ENCODE measurements at places on chromosomes 4 and X.

DNA sequence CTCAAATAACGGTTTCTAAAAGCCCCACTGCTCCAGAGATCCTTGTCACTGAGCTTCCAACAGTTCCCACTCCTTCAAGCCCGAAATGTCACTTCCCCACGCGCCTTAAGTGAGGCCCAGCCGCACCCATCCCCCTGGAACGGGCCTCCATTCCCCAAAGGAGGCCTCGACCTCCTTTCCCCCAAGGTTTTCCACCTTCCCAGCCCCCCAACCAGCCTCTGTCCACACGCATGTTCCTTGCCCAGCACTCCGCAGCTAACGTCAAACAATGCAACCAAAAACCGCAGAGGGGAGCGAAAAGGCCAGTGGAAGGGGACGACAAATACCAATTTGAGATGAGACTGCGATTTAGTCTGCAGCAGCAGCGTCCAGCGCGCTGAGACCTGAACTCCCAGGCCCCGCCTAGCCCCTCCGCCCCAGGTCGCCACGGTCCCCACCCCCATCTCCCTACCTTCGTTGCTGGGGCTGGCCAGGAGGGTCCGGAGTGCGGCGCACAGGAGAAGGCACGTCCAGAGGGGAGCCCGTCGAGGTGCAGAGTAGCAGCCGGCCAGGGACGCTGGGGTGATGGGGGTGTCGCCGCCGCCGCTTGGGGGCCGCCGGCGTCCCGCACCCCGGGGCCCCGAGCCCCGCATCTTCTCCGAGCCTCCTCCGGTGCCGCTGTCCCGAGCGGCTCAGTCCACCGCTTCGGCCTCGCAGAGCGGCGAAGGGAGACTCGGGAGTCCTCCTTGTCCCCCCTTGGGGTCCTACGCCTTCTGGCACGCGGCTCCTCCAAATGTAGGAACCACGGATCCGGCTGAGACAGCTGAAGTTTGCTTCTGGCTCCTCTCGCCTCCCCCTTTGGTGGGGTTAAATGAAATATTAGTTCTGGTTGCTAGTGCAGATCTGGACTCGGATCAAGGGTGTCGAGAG, 924 bp downstream of the EPHA5 start:
- DNase-seq = no peak

DNA sequence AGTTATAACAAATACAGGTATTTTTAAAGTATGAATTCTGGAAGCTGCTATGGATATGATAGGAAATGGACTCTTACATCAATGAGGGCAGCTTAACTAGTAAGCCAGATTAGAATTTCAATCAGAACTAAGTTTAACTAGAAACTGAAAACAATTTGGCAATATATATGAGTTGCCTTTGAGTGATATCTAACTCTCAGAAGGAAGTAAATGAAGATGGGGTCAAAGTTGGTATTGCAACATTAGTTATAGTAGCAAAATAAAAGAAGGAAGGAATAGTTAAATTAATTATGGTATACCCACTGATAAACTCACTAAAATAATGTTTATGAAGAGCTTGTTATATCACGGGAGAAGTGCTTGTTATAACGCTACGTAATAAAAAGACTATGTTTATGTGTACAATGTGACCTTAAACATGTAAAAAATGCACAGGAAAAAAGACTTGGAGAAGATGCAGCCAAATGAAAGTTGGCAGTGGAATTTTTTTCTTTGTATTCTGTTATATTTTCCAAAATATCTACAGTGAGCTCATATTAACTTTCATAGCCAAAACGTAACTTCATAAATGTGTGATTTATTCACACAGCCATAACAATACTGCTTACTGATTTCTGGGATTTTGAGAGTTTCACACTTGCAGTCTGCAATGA, 34.5 kb downstream of the PHKA2 start:
- DNase-seq = no peak

DNA sequence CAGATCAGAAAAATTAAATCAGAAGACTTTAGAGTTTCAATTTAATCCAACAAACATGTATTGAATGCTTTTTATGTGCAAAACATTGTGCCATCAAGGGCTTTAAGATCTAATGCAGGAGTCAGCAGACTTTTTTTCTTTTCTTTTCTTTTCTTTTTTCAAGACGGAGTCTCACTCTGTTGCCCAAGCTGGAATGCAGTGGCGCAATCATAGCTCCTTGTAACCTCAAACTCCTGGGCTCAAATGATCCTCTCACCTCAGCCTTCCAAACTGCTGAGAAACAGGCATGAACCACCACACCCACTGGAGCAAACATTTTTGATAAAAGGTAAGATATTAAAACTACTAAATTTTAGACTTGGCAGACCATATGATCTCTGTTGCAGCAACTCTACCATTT, 24.6 kb upstream of the LRBA start:
- no peak for DNase-seq

DNA sequence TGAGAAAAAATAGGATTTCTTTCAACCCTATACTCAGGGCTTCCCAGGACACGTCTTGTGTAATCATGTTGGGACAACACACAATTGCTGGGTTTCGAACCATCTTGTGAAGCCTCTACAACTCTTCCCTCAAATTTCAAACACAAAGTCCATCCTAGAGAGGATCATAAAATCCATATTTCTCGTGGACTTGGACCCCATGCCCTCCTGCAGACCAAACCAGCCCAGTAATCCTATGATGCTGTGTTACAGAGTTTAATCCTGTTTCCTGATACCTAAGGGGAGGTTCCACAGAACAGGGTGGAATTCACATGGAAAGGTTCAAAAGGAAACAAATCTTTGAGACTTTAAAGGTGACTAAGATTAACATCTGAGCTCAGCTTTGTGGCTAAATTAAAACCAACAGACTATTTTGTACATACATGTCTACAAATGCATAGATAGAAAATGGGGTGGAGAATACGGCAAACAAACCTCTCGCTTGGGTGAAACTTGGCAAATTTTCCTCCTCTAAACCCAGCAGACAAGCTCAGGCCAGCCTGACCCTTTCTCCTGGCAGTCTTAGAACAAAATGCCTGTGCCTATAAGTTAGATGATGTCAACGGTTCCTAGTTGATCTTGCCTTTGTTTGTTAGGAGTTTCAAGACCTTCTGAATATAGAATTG, 38.1 kb downstream of the EGFL6 start:
- no peak for DNase-seq

GRCh38 chr4:25504932-25505636, 128.0 kb downstream of the ANAPC4 start:
- no peak for DNase-seq

GRCh38 chr4:124594945-124595344, 117.6 kb downstream of the ANKRD50 start:
- no peak for DNase-seq

- no peak for DNase-seq
Observed at GRCh38 chr4:183445097-183445428, 627 bp downstream of the CDKN2AIP start.

DNA sequence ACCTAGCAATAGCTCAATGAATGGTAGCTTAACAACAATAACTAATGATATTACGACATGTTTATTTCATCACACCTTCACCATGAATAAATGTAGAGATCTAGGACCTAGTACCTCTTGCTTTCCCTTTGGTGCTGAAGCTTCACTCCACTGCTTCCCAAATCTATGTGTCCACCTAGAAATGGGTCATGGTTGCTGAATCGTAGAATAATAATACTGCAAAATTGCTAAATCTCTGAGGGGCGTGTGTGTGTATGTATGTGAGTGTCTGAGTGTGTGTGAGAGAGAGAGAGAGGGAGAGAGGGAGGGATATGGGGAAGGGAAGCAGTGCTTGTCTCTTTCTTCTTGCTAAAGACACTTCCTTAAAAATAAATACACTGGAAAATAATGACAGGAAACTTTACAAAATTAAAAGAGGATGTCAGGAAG, 109.3 kb upstream of the BMP2K start:
- no peak for DNase-seq

GRCh38 chrX:117539090-117539418, 577.6 kb downstream of the KLHL13 start:
- DNase-seq = no peak

DNA sequence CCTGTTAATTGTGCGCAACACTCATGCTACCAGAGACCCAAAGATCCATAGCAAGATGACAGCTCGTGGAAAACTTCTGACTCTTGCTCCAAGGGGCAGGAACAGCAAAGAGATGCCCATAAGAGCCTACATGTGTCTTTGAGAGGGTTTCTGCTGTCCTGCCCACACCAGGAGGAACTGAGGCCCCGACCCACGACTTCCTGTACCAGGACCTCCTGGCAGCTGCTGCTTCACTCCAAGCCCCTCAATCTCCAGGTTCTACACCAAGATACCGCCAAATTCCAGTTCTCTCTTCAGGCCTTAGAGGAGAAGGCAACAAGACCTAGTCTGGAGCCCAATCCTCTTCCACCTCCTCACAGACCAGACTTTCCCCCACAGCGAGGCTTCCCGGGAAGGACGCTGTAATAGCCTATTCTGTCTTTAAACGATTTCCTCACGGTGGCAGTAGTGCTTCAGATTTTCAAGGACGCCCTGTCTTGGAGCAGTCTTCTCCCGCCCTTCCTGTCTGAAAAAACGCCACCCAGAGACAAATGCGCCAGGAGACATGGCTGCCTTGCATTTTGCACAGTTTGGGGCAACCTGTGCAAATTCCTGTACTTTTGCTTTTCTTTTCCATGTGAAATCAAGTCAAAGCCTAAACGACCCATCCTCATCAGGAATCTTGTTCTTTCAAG, 230.2 kb upstream of the STK26 start:
- peak; percentile 91 for DNase-seq

DNA sequence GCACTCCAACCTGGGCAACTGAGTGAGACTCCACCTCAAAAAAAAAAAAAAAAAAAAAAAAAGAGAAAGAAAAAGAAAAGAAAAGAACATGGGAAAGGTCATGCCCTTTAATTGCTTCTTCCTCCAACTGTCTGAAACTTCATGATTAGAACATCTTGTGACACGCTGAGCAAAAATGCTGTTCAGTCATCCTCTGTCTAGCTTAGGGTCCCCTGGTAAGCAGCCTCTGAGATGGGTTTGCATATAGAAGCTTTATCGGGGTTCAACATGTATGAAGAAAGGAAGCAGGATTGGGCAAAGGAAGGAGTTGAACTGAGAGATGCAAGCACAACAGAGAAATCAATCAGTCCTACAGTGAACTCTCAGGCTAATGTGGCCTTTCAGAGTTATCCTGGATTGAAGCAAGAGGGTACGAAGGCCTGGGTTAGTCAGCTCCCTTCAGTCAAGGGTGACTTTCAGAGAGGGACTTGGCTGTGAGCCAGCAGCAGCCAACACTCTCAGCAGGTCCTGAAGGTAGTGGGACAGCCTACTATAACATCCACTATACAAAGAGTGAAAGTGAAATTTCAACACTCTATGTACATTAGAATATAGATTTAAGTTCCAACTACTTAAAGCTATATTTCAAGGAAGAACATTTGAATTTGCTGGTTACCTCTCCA, 11.4 kb downstream of the MAOB start:
- no peak for DNase-seq

GRCh38 chr4:119873132-119873531, 193.5 kb downstream of the MAD2L1 start:
- DNase-seq = no peak

- no peak for DNase-seq
Observed at GRCh38 chr4:26238778-26239679, 81.8 kb upstream of the RBPJ start.

GRCh38 chrX:74291577-74291963, 12.4 kb upstream of the ZCCHC13 start:
- no peak for DNase-seq

GRCh38 chrX:136397001-136397400, 90.7 kb upstream of the BRS3 start:
- no peak for DNase-seq

- DNase-seq = no peak
Observed at GRCh38 chr4:68182382-68182820, 52.7 kb upstream of the TMPRSS11F start.

DNA sequence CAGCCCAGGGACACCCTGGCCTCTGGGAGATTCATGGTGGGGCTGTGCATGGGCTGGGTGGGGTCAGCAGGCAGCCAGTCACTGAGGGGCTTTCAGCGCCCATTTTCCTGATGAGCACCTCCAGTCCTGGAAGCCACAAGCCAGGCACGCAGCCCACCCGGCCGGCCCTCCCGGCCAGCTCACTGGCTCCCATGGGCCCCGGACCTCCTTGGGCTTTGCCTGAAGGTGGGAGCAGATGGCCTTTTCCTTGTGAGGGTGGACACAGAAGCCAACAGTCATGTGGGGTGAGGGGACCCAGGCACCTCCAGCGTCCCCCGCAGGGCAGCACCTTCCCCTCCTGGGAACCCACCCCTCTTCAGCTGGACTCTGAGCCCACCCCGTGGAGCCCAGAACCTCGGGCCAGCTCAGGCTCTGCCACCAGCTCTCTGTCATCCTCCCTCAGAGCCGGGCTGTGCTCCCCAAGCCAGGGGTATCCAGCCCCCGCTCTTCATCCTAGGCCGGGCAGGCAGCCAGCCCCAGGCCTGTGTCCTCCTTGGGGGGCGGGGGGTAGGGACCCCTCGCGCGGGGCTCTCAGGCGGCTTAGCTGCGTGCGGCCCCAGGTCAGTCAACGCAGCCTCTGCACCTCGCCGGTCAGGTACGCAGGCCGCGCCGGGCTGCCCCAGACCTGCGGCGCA, 798 bp upstream of the FGFR3 start:
- DNase-seq = no peak

DNA sequence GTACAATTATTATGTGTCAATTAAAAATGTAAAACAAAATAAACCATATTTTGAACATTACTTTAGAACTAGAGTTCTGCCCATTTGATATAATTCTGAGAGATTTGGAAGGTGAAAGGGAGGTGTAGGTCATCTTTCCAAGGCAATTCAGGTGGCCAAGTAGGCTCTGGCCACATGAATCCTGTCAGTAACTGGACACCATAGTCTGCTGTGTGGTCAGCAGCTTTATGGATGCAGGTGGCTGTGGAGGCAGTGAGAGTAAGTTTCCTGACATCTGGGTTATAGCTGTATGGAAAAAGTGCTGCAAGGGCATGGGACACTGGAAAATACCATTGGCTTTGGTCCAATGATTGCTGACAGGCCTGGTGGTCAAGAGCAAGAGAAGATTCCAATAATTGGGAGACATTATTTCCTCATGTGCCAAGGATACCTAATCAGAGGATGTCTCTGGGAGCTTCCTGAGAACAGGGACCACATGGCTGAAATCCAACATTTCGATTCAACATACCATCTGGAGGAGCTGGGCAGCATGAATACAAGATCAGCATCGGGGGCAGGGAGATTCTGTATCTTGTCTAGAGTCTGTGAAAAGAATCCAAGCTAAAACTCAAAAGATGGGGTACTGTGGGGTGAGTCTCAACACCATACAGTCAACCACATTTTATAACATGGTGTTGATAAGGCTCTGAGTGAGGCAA, 523.1 kb downstream of the MID1IP1 start:
- DNase-seq = no peak
